Anterior cingulate cortex (tissue), 58 donors: ENCODE measurements at places on chromosomes 5 and 9.

DNA sequence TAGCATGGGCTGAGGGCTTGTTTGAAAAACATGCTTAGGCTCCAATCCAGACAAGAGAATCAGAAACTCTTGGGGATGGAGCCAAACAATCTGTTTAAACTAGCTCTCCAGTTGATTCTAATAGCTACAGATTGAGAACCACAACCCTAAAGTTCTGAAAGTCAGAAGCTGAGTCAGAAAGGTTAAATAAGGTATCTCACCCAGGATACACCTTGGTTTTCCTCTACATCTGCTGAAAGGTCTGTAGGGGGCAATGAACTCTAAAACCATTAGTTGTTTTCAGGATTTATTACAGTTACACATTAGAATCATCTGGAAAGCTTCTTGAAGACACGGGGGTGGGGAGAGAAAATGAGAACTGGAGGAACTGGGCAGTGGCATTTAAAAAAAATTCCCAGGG, 5.7 kb downstream of the GFM2 start:
- no peak for DNase-seq

DNA sequence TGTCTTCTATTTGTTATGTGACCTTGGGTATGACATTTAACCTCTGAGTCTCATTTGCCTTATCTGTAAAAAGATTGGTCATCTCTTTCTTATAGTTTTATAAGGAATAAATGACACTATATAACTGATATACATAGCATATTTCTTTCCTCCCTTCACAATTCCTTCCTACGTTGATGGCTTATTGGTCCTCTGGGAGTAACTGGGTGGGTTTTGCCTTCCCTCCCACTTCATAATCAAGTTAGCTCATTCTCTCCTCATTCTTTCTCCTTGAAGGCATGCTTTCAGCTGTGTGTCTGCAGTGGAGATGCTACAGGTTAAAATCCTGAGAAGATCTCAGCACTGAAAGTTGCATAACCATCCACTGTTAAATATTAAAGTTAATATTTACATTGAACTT, 382.4 kb downstream of the TMEM38B start:
- DNase-seq: no peak

- no peak for DNase-seq
Observed at GRCh38 chr9:130426467-130426773, 18.3 kb upstream of the ASS1 start.

DNA sequence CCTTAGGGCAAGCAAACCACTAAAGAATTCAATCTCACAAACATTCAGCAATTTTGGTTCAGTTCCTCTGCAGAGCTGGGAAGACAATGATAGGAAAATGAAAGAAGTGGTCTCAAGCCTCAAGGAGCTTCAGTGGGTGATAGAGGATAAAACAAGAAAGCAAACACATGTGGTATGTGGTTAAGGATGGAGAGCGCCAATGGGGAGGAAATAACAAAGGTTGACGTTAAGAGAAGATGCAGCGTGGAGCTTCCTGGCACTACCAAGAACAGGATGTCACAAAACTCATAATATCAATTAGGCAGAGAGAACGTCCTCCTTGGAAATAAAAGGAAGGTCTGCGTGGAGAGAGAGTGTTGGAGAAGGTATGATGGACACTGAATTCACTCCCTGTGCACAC, 411.4 kb upstream of the DAP start:
- no peak for DNase-seq

- DNase-seq: no peak
Observed at GRCh38 chr5:171438738-171439137, 19.3 kb downstream of the FGF18 start.

DNA sequence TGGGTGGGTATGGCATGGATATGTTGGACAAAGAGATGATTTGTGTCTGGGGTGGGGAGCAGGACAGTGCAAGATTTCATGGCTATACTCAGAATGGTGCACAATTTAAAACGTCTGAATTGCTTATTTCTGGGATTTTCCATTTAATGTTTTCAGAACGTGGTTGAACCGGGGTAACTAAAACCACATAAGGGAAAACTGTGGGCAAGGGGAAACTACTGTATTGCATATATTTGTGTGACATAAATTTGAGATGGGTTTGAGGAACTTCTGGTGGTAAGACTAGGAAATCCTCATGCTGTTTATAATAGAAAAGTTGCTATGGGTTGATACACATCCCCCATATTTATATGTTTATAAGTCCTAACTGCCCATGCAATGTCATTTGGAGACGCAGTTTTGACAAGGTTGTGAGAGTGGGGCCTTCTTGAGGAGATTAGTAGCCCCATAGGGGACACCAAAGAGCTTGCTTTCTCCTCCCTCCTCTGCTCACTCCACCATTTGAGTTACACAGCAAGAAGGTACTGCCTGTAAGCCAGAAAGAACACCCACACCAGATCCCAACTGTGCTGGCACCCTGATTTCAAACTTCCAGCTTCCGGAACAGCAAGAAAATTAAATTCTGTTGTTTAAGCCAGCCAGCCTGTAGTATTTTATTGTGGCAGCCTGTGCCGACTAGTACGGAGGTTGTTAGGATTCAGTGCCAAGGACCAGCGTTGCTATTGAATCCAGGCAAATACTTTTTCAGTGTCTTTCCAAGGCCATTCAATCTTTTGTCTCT, 2118.9 kb downstream of the MAT2B start:
- DNase-seq: no peak

DNA sequence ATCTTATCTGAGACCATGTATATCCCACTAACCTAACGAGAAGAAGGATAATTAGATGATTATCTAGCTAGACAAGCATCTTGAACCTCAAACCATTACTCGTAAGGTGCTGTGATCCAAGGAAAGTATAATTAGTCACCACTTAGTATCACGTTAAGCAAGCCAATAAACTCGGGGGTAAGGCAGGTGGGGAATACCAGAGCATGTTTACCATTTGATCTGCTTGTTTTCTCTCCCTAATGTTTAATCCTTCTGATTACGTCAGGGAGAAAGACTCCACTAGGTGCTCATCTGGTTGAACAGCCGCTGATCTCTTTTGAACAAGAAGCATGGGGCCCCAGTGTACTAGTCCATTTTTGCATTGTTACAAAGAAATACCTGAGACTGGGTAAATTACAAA, 69.9 kb upstream of the SLC1A1 start:
- no peak for DNase-seq

- DNase-seq: no peak
Observed at GRCh38 chr9:694092-694402, 147.4 kb upstream of the DMRT1 start.

DNA sequence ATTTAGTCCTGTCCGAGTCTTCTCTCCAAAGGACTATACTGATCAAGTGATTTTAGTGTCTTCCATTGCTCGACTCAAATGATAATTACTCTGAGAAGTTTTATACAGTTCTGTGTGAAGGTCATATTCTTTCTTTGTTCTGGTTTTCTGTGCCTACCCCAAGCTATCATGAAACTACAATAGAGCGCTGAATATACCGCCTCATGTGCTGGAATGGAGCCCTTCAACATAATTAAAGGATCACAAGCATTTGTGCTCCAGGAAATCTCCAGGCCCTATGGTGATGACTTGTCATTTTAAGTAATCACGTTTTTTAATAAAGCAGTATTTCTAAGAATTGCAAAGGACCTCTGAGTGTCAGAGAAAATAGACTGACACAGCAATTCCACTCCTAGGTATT, 10.9 kb upstream of the SLC31A2 start:
- no peak for DNase-seq

- no peak for DNase-seq
Observed at GRCh38 chr9:116741086-116741740, 54.1 kb downstream of the TRIM32 start.

DNA sequence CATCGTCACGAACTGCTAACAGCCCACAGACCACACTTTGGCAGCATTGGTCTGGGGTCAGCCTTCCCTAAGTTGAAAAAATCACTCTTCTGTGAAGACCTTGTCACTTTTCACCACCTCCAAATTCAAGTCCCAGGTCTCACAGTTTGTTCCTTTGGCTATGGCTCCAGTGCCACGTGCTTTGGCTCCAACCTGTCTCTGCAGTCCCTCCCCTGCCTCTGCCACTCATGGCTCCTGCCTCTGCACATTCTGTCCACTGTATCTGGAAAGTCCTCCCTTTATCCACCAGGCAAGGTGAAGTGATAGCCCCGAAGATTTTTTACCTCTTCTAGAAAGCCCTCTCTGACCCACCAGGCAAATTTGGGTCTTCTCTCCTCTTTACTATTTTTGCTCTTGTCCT, 5.3 kb downstream of the CKMT2 start:
- DNase-seq: no peak

DNA sequence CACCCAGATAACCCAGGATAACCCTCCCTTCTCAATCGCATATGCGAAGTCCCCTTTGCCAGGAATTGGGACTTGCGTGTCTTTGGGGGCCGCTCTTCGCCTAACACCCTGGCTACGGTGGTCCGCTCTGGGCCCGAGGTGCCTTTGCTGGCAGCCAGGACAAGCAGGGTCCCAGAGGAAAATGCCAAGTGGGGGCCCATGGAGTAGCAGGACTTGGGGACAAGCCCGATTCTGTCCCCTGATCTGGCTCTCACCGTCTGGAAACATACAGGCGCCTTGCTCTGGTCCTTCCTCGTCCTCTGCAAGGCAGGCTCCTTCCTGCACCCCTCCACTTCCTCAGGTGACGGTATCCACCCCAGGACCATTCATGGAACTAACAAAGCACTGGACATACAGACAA, 78.1 kb upstream of the UNC5A start:
- no peak for DNase-seq

DNA sequence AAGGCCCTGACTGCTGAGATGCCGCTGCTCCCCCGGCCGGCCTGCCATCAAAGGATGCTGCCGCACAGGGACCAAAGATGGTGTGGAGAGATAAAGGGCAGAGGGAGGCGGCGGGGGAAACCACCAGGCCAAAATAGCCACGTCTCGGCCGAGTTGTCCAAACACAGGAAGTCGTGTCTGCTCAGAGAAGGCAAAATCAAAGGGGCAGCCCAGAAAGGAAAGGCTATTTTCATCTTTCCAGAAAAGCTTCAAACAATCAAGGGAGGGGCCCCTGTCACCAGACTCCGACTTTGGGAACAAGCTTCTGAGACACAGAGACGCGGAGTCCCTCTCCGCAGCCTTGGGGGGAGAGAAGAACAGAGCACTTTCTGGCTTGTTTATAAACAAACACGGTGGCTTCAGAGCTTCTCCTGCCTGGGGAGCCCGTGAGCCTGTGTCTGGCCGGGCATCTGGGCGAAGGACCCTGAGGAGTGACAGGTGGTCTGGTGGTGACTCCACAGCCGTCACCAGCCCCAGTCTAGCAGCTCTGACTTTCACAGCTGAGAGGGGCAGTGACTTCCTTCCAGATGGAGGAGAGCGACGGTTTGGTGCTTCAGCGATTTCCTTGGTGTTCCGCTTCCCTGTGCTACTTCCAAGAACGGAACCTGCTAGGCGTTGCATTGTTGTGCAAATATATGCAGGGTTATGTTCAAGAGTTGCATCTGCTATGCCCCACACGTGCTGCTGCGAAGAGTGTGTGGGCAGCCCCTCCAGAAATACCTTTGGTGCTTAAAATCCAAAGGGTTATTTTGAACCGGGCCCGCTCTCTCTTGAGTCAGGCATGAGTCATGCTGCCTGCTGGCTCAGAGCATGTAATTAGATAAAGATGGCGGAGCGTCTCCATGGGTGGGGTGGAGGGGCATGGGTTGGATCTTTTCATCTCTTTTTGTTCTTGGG, 24.0 kb downstream of the ADAMTSL2 start:
- peak; percentile 79 for DNase-seq

- no peak for DNase-seq
Observed at GRCh38 chr9:77161966-77162365, 15.4 kb upstream of the VPS13A start.

DNA sequence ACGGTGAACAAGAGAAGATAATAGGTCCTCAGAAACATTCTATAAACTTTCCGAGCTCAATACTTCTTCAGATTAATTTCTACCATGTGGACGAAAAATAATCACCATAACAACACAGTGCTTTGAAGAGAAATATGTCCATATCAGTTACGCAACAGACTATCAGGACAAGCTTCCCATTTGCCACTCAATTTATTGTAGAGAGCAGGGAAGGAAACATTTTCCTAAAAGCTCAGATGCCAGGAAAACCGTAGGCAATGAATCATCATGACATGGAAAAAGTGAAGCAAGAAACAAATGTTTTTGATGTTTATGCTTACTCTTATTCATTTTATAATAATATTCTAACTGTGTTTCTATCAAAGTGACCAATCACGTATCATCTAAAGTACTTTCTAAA, 87.6 kb downstream of the S1PR3 start:
- no peak for DNase-seq

GRCh38 chr9:96877269-96877668, 23.0 kb upstream of the ZNF782 start:
- no peak for DNase-seq

- DNase-seq: no peak
Observed at GRCh38 chr9:13550519-13550918, 271.0 kb upstream of the MPDZ start.

- no peak for DNase-seq
Observed at GRCh38 chr5:96588539-96588938, 73.6 kb upstream of the CAST start.

GRCh38 chr5:136269973-136270372, 77.0 kb upstream of the SMIM32 start:
- no peak for DNase-seq

DNA sequence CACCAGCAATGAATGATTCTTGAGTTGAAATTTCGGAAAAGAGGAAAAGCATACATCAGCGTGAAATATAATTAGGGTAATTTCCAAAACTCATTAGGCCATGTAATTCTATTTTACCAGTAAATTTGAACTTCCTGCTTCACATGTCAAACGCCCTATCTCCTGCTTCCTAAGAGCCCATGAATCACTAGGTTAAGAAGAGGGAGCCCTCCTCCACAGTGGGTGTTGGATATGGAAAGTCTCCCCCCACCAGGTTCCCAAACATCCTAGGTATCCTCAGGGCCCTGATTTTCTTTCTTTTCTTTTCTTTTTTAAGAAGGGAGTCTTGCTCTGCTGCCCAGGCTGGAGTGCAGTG, 115.2 kb downstream of the SUSD1 start:
- no peak for DNase-seq

DNA sequence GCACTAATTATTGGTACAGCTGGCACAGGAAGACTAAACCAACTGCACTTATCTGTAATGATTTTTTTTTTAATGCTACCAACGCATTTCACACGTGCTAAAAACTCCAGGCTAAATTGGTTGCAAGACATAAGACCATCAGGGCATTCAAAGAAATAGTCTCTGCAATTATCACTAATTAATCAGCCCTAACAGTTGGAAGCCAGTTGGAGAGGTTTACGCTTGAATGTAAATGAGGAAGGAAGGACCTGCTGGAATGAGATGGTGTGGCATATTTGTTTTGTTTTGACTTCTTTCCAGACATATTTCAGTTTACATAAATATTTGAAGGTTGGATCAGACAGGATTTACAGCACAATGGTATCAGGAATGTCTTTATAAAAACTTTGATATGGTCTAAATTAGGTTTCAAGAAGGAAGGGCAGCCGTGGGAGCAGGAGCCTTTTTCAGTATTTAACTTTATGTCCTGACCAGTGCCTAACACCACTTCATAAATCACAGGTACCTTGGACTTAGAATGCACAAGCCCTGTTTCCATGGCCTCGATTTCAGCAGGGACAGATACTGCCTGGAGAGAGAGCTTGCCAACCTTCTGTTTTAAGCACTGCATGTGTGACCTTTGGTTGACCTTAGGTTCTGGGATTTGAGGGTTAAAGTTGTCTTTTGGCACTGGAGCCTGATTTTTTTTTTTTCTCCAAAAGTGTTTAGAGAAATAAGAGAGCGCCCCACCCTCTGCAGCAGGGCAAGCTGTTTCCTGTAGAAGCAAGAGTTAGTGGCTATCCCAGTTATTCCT, 199.8 kb upstream of the MAP3K1 start:
- no peak for DNase-seq
